Stimulated activated CD8-positive, alpha-beta memory T cell treated with anti-CD3 and anti-CD28 coated beads, Interleukin-7, amount 100 ng/mL, for 1 hour (primary cell): ENCODE measurements at places on chromosomes 12 and 14.

GRCh38 chr14:104509673-104510072 is 69.9 kb upstream of the C14orf180 start:
- DNase-seq: no peak

DNA sequence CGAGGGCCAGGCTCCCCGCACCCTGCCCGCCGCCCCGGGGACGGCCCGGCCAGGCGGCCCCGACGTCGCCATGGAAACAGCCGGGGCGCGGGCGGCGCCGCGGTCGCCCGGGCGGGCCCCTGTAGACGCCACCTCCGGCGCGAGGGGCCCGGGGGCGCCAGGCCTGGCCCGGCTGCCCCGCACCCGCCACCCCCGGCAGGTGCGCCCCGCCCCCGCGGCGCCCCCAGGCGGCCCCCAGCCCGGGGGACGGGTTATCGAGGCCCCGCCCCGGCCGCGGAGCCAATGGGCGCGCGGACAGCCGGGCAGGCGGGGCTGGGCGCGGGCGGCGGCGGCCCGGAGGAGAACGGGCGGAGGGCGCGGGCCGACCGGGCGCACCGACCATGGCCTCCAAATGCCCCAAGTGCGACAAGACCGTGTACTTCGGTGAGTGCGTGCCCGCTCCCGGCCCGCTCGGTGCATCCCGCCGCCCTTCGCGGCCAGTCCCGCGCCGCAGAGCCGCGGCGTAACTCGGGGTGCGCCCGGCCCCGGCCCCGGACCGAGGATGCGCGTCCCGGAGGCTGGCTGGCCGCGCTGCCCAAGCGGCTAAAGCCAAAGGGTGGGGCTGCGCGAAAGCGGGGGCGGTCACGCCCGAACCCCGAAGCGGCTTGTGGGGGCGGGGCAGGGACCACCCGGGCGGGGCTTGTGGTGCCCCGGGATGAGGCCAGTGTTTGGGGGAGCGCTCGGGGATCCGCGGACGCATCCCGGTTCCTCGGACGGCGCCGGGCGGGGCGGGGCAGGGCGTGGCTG is at the start of gene CRIP2:
Gene CRIP2, plus strand, starts transcription at position 339 of the 786 bp plus-strand sequence. Its CDS starts 42 bp downstream, at position 381.
- DNase-seq: no peak

DNA sequence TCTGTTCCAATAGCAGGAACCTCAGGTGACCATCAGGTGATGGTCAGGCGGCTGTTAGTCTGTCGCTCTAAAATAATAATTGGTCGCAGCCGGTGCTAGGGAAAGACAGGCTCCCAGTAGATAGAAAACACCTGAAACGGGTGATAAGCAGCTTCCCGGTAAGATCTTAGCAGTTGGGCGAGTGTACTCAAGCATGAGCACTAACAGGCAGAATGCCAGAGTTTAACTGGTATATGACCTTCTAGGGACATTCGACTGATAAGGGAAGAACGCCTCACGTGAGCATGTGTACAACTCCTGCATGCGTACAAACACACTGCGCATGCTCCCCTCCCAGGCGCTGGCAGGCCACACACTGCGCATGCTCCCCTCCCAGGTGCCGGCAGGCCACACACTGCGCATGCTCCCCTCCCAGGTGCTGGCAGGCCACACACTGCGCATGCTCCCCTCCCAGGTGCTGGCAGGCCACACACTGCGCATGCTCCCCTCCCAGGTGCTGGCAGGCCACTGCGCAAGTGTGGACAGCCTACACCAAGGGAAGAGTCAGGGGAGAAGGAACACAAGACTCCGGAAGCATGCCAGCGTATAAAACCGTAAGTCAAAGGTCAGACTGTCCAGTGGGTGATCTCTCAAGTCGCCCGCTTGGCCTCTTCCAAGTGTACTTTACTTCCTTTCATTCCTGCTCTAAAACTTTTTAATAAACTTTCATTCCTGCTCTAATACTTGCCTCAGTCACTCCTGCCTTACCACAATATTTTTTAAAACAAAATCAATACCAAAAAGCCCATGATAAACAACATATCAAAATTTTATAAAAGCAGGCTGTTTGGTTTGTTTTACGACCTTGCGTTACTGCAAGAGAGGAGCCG is 24.5 kb downstream of the GPRC5D start:
- no peak for DNase-seq

- no peak for DNase-seq
Measured at GRCh38 chr14:67416810-67417209, 4.8 kb upstream of the PLEK2 start.

DNA sequence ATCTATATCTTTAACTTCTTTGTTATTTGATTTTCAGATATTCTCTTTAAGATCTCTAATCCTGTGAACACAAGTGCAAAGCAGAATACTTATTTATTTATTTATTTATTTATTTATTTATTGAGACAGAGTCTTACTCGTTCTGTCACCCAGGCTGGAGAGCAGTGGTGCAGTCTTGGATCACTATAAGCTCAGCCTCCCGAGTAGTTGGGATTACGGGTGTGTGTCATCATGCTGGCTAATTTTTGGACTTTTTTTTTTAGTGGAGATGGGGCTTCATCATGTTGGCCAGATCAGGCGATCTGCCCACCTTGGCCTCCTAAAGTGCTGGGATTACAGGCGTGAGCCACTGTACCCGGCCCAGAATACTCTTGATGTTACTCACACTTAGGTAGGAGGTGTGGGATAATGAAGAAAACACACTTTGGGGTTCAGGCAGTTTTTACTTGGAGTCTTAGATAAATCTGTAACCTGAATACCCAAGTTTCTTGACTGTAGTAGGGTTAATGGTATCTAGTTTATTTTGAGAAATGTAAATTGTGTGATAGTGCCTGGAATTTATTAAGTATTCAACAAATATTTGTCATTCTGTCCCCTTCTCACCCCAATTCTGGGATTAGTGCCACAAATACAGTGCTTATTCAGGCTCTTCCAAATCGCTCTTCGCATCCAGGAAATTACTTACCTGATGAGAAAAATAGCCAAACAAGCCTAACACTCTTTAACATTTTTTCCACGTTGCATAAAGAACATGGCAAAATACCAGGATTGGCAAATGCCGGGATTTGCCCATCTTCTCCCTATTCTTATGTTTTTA is 33.0 kb downstream of the METAP2 start:
- no peak for DNase-seq

GRCh38 chr14:90924621-90925340 is 108.6 kb upstream of the TTC7B start:
- no peak for DNase-seq

DNA sequence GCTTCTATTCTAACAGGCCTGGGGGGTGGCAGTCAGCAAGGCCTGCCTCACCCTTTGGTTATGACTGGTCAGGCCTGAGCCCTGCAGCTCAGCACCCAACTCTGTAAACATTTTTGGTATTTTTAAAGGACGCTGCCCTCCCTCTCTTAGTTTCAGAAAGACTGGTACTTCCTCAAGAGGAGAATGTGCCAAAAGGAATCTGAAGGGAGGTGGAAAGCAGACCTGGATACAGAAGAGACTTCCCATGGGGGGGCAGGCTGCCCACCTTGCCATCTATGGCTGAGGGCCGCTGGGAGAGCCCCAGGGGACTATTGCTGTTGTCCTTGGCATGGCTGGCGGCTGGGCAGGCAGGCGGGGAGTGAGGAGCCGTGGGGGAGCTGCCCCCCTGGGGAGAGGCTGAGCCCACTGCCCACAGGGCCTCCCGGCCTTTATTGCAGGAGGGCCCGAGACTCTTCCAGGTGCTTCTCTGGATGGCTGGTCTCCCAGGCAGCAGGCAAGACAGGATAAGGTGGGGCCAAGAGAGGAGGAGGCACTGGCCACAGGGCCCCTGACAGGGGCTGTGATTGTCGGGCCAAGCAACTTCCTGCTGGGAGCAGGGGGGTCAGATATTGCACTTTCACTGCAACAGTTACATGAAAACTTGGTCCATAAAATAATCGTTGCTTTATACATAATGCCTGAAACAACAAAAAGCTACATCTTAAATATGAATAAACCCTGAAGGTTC is 3.5 kb downstream of the ARL6IP4 start:
- DNase-seq: no peak

GRCh38 chr12:1842905-1843640 is 22.7 kb downstream of the LRTM2 start:
- no peak for DNase-seq

DNA sequence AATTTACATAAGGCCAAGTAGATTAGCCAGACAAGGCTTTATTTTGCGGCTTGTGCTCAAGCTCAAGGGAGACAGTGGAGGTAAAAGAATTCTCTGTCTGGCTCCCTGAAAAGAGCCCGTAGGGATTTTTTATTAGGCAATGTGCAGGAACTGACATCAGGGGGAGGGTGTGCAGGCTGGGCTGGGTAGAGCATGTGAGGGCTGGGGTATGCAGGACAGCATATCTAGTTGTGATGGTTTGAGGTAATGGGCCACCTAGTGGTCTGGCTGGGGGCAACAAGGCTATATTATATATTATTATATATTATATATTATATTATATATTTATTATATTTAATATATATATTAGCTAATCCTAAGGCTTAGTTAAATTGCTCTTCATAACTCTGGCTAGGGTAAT is 102.1 kb downstream of the TMEM117 start:
- no peak for DNase-seq

DNA sequence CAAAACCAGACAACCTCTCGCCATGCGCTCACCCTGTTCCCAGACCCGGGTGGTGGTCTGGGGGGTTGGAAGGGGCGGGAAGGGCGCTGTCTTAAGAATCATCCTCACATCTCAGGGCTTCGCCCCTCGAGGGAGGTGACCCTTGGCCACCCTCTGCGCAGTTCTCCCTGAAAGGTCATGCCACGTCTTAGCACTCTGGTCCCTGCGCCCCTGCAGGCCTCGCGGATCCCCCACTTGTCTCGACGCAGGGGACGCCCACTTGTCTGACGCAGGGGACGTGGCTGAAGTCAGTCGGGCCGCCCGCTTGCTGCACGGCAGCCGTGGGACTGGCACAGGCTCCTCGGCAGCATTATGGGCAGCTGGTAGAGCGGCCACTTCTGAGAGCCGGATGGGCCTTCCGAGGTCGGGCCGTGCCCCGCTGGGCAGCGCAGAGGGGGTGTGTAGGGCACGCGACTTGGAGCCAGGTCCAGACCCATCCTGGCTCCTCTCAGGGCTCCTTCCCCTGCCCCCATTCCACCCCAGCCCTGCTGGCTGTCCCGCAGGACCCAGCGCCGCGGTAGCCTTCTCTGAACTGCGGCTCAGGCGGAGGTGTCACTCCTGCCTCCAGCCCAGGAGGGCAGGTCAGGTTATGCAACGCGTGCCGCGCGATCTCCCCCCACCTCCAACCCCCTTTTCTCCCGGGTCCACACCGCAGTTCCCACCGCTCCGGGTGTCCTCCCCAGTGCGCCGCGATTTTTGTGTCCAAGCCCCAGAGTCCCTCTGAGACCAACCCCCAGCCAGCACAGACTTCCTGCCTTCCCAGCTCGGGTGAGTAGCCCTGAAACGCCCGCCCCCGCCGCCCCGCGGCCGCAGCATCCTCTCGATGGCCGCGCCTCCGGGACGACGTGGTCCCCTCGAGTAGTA is 40.9 kb upstream of the CAPRIN2 start:
- DNase-seq: peak; percentile 11

GRCh38 chr12:131020326-131021153 is 66.8 kb downstream of the ADGRD1 start:
- no peak for DNase-seq

- DNase-seq: no peak
Measured at GRCh38 chr14:102760496-102761193, 16.6 kb upstream of the TRAF3 start.

- no peak for DNase-seq
Measured at GRCh38 chr14:94158239-94158883, 15.8 kb upstream of the PPP4R4 start.

DNA sequence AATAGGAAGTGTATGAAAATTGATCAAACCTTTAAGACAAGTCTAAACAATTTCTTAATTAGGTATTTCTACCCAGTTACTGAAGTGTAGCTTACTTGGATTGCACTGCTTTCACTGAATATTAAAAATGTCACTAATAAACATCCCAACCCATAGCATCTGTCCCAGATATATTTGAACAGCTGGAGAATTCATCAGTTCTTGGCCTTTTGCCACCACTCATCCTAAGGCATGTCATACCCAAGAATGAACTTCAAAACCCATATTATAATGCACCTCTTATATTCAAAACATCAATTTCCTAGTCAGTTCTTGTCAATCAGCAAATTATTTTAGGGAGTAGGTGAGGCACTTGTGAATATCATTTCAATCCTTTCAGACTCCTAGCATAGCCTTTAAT is 392.3 kb downstream of the PAWR start:
- DNase-seq: no peak

- no peak for DNase-seq
Measured at GRCh38 chr14:54446161-54446693, 5.1 kb upstream of the CNIH1 start.

DNA sequence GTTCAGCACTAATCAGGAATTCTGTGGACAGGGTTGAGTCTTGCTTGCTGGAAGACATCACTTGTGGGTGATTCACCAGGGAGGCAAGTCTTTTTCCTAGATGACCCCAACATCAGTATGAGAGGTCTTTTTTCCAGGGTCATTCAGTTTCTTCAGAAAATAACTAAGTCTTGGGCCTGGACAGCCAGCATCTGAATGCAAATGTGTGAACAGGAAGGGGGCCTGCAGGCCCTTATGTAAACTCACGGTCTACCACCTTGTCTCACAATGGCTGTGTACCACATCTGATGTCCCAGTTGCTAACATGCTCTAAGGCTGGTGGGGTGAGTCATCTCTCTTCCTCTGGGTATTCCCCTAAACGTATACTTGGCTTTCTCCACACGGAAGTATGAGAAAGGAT is 79.2 kb downstream of the HECTD4 start:
- DNase-seq: peak; percentile 2

- DNase-seq: no peak
Measured at GRCh38 chr12:24948757-24949722, at the start of gene BCAT1. Gene BCAT1, minus strand, starts transcription at chr12:24949101. Its CDS starts 169 bp downstream, at chr12:24948932.

DNA sequence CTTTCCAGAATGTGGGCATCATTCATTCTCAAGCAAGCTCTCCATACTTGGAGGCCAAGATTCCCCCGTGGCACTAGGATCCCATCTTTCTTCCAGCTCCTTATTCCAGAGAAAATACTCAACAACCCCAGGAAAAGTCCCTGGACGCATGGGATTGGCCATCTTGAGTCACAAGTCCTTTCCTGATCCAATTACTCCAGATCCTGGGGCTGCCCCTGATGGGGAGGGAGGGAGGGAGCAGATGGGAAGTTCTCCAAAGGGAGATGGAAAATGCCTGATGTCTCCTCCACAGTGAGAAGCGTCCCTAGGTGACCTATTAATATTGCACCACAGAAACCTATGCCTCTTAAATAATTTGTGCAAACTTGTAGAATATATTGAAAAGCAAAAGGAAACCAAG is 12.4 kb upstream of the KCNK13 start:
- no peak for DNase-seq
